ENCODE measurements at places on chromosomes 3 and 15. TPM values are rescaled to one million over a fixed set of nuclear protein-coding genes. Genes with fewer than 3 reads are reported as not detected.
A peak's percentile ranks its signal among the peaks of the same experiment; 100 is the strongest.

- no peak for DNase-seq
Measured at GRCh38 chr3:122377975-122378374, 5.1 kb downstream of the MIX23 start.

DNA sequence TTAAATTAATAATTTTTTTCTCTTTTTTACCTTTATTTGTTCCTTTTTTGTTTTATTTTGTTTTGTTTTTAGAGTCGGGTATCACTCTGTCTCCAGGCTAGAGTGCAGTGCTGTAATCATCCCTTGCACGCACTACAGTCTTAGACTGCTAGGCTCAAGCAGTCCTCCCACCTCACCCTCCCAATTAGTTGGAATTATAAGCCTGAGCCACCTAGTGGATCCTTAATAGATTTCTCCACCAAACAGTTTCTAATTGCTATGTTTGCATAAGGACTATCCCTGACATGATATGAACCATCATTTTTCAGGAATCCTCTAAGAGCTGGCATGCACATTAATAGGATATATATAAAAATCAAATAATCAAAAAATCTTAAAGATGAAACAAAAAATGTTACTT, 993.2 kb downstream of the OTOL1 start:
- peak; percentile 39 for DNase-seq

- DNase-seq, result no peak
Measured at GRCh38 chr3:187361835-187362234, 6.3 kb upstream of the RTP4 start.

The CCDC80 gene
- total RNA-seq, result 366 TPM

DNA sequence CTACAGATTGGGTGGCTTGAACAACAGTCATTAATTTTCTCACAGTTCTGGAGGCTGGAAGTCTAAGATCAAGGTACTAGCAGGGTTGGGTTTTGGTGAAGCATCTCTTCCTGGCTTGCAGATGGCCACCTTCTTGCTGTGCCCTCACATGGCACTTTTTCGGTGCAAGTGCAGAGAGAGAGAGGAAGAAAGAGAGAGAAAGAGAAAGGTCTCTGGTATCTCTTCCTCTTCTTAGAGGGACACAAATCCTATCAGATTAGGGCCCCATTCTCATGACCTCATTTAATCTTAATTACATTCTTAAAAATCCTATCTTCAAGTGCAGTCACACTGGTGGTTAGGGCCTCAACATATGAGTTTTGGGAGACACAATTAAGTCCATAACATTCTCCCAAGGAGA, 167.1 kb downstream of the NFKBIZ start:
- DNase-seq, result no peak

The ATP2B2 gene
- total RNA-seq, result not detected

GRCh38 chr3:50570508-50571279, 1.4 kb downstream of the HEMK1 start:
- DNase-seq, result no peak

- DNase-seq, result no peak
Measured at GRCh38 chr3:101868534-101869464, 19.5 kb downstream of the NFKBIZ start.

GRCh38 chr3:38457111-38458003, 3.7 kb downstream of the ACVR2B start:
- DNase-seq, result peak; percentile 14

GRCh38 chr3:161598639-161599038, 102.0 kb downstream of the OTOL1 start:
- DNase-seq, result no peak

The CPNE9 gene
- total RNA-seq, result not detected

DNA sequence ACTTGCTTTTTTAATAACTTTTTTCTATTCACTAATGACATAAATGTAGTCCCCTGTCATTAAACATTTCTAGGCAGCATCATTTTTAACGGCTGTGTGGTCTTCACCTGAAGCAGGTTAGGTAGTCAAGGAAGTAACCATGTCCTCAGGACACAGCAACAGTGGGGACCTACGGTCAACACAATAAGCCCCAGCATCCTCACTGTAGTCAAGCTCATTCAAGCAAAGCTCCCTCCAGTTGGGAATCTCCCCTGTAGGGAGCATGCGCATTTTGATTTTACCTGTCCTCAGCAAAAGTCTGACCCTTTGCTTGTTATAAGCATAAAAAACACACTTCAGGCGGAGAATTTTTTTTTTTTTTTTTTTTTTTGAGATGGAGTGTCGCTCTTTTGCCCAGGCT, 151.4 kb downstream of the SHQ1 start:
- DNase-seq, result no peak

The ACOX2 gene
- 20.5 TPM for total RNA-seq

DNA sequence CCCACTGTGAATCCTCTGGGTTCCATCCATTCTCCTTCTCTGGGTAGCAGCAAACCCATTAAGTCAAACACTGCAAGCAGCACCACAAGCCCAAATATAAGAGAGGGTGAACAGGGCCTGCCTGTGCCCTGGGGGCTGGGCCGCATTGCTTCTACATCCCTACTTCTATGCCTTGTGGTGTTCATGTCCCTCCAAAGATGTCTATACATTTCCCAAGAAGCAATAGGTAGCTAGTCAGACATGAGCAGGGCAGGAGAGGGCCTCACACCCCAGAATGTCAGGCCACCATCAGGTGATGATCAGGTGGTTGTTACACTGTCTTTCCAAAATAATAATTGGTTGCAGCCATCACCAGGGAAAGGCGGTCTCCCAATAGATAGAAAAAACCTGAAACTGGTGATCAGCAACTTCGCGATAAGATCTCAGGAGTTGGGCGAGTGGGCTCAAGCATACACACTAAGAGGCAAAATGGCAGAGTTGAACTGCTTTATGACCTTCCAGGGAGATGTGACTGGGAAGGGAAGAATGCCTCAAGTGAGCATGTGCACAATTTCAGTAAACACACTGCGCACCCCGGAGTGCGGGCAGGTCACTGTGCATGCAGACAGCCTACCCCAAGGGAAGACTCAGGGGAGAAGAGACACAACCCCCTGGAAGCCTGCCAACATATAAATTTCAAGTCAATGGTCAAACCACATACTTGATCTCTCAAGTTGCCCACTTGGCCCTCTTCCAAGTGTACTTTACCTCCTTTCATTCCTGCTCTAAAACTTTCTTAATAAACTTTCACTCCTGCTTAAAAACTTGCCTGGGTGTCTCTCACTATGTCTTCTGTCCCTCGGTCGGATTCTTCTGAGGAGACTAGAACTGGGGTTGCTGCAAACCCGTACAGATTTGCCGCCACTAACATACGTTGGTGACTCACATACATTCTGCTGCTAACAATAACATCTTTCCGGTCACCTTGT, 39.9 kb downstream of the KLF15 start:
- no peak for DNase-seq

DNA sequence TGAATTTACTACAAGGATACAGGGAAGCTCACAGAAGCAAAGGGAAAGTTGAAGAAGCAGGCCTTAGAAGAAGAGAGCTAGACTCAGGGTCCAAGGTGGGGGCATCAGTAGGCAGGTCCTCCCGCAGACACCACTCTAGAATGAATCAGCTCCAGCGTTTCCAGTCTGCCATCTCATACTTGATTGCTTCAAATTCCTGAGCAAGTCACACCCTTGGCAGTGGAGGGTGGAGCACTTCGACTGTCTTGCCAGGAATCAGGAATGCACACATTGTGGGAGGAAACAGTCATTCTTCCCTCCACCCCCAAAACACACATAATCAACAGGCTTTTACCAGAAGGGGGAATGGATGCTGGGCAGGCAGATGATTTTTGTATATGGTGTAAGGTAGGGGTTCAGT, 78.5 kb downstream of the CHCHD6 start:
- DNase-seq, result peak; percentile 99

The ESYT3 gene
- 0.51 TPM for total RNA-seq

GRCh38 chr3:155805204-155805801, 775 bp downstream of the C3orf33 start:
- DNase-seq, result no peak

The CHRNA7 gene
- 0.26 TPM for total RNA-seq

GRCh38 chr15:101455291-101456025, 34.0 kb downstream of the PCSK6 start:
- DNase-seq, result no peak

DNA sequence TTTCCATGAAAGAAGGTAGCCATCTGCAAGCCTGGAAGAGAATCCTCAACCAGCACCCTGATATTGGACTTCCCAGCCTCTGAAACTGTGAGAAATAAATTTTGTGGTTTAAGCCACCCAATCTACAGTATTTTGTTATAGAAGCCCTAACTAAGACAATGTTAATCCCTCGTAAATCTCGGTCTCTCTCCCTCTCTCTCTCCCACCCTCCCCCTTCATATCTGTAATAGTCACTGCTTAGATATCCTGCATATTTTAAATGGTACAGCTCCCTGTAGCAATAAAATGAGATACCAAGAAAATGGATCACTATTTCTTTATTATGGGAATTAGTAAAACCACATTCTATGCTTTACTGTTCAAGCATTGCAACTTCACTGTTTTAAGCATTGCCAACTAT, 21.0 kb upstream of the FAM174B start:
- DNase-seq, result no peak

The TUSC7 gene
- not detected for total RNA-seq

The SYNM gene
- total RNA-seq, result 8.6 TPM

The VGLL3 gene
- 53.7 TPM for total RNA-seq

The TRH gene
- total RNA-seq, result not detected

- DNase-seq, result peak; percentile 85
Measured at GRCh38 chr15:42207674-42208579, at the start of gene VPS39. VPS39 (minus strand) TSS chr15:42208304; CDS start chr15:42208153, 151 bp downstream.

GRCh38 chr15:88792342-88793282, 10.6 kb upstream of the ACAN start:
- DNase-seq, result no peak
